ENCODE measurements at places on chromosomes 12 and 14. TPM values are rescaled to one million over a fixed set of nuclear protein-coding genes. Genes with fewer than 3 reads are reported as not detected.

GRCh38 chr12:68798882-68799234 is 9.1 kb upstream of the MDM2 start:
- DNase-seq: no peak

Gene ESPL1
- total RNA-seq: 62.1 TPM

- DNase-seq: no peak
These were observed 66.7 kb downstream of the SLC24A4 start for GRCh38 chr14:92389598-92390158.

- no peak for DNase-seq
These were observed 128.5 kb upstream of the LMNTD1 start for GRCh38 chr12:25681580-25681979.

Gene HOXC4
- 0.89 TPM for total RNA-seq

Data from activated CD8-positive, alpha-beta T cell treated with anti-CD3 and anti-CD28 coated beads for 36 hours (primary cell).